Heart right ventricle (tissue), 16 donors: ENCODE measurements at places on chromosomes 13 and 19. TPM values are rescaled to one million over a fixed set of nuclear protein-coding genes. Genes with fewer than 3 reads are reported as not detected.
A peak's percentile ranks its signal among the peaks of the same experiment; 100 is the strongest.

GRCh38 chr13:105196052-105196451 is 1339.4 kb downstream of the EFNB2 start:
- no peaks in the 10 kb centered on the region for H3K27me3 ChIP-seq
- H3K4me1 ChIP-seq: no peaks in the 10 kb centered on the region
- H3K36me3 ChIP-seq: no peaks in the 10 kb centered on the region
- no peak for DNase-seq

- H3K36me3 ChIP-seq: no peaks in the 10 kb centered on the region
- H3K4me1 ChIP-seq: peaks cover 5% of the 10 kb centered on the region
- H3K4me3 ChIP-seq: peak within 1 kb of the TSS; percentile 26
- H3K27me3 ChIP-seq: peaks cover 76% of the 10 kb centered on the region
- DNase-seq: no peak
- H3K27ac ChIP-seq: no peak within 1 kb of the TSS
Observed at GRCh38 chr13:25371875-25372283, at the start of gene ATP8A2. ATP8A2 (plus strand) TSS chr13:25371974; CDS start chr13:25372213, 239 bp downstream.

- peak overlapping the region; percentile 64 for H3K27ac ChIP-seq
- H3K27me3 ChIP-seq: no peaks in the 10 kb centered on the region
- H3K36me3 ChIP-seq: no peaks in the 10 kb centered on the region
Observed at GRCh38 chr19:46659151-46660007, 1.6 kb downstream of the DACT3 start.

- DNase-seq: no peak
- no peak overlapping the region for H3K27ac ChIP-seq
- H3K36me3 ChIP-seq: no peaks in the 10 kb centered on the region
- H3K27me3 ChIP-seq: no peaks in the 10 kb centered on the region
- no peak overlapping the region for H3K4me3 ChIP-seq
Observed at GRCh38 chr13:45162821-45163220, 38.0 kb downstream of the KCTD4 start.

DNA sequence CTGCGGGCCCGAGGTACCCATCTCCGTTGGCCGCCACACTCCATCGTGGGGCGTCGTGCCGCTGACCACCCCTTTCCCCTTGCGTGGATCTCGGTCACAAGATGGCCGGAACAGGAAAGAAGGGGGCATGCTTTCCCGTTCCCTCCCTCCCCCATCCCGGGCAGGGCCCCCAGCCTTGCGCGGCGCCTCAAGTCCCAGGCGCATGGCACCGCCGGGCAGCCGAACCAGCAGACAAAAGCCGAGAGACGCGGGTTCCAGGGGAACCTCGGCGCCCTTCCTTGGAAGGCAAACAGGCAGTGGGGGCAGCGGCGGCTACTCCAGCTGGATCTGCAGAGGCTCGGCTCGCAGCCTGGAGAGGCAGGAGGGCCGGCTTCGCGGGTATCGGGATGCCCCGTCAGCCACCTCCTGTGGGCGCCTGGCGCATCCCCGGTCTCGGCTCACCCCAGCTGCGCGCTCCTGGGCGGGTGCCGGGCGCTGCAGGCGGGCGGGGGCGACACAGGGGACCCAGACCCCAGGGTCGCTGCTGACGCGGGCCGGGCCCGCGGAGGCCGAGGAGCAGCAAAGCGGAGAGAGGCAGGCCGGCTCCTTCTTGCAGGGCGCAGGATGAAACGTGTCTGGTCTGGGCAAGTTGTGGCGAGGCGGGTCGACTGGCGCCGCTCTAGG is 439 bp downstream of the DZIP1 start:
- no peaks in the 10 kb centered on the region for H3K36me3 ChIP-seq
- H3K4me1 ChIP-seq: no peaks in the 10 kb centered on the region
- H3K27me3 ChIP-seq: peaks cover 64% of the 10 kb centered on the region
- H3K27ac ChIP-seq: peak overlapping the region; percentile 39

Gene URAD
- not detected for total RNA-seq

Gene CPT1C
- 1.7 TPM for total RNA-seq

Gene TBXA2R
- total RNA-seq: 2.6 TPM

Gene KLF5
- total RNA-seq: 4.7 TPM
